ENCODE measurements at places on chromosomes 5 and 9.

- no peak for DNase-seq
These were observed 79.1 kb downstream of the LHFPL2 start for GRCh38 chr5:78569441-78569840.

DNA sequence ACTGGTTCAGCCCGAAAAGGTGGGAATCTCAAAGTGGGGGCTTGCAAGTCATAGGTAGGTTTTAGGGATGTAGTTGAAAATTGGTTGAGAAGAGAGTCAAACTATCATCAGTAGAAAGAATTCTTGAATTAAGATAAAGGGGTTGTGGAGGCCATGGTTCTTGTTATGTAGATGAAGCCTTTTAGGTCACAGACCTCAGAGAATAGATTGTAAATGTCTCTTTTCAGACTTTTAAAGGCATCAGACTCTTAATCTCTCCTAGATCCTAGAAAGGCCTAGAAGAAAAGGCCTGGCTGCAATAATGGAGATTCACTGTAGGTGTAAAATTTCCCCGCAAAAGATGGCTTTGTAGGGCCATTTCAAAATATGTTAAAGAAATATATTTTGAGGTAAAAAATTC is 96.4 kb downstream of the PSAT1 start:
- no peak for DNase-seq

DNA sequence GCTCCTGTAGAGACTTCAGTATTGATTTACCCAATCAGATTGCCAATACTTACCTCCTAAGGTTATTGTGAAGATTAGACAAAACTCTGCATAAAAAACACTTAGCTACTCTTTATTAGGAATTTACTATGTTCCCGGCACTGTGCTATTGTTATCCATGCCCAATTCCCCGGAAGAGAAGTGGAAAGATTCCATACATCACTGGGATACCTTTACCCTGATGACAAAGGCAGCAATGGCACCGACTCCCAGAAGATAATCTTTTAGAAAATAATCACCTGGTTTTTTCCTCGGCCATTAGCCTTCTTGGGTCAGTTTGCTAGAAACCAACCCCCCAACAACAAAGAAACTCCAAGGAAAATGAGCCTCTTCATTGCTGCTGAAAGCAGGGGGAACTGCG is 226.0 kb downstream of the SNX18 start:
- DNase-seq: no peak

DNA sequence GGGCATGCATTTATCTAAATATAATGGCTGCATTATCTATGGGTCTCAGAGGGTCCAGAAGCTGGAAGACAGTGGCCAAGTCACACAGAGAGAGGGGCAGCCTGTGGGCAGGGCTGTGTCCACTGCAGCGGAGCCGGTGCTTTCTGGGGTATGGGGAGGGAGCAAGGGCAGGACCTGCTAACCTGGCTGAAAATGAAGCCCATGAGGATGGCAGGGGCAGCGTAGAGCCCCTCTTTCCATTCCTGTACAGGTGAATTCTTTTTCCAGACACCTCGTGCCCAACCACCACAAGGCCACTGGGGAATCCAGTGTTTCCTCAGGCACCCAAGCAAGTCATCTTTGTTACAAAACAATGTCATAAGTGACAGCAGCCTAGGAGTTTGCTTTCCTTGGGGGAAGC is 305.9 kb upstream of the IRX4 start:
- DNase-seq: no peak

- no peak for DNase-seq
These were observed 236.1 kb downstream of the ARRDC3 start for GRCh38 chr5:91146905-91147600.

DNA sequence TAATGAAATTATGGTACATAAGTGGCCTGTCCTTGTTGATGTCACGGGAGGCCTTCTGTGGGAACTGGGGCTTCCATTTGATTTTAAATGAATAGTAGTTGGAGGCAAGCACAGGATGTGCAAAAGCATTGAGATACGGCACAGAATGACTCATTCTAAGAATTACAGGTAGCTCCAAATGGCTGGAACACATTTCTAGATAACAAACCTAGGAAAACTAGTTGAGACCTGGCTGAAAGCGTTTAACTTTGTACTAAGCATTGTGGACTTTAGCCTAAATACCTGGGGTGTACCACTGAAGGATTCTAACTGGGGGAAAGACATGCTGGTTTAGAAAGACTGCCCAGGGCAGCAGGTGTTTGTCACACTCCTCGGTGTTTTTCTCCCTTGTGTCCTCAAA is 9.4 kb downstream of the SKP2 start:
- no peak for DNase-seq

GRCh38 chr5:148730942-148731898 is 76.9 kb upstream of the HTR4 start:
- peak; percentile 63 for DNase-seq

DNA sequence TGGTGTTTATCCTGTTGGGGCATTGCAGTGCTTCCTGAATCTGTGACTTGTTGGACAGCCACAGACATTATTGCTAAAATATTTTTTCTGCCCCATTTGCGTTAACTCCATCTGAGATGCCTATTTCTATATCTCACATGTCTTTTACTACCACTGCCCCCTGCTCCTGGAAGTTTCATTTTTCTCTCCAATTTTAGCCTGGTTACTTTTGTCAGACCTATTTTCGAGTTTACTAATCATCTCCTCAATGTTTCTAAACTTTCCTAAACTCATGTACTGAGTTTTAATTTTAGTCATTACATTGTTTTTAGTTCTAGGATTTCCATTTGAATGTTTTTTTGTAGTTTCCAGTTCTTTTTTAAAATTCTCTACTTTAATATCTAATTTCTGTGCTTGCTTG is 17.6 kb downstream of the HAPLN1 start:
- no peak for DNase-seq

- no peak for DNase-seq
These were observed 136.7 kb downstream of the GCNT1 start for GRCh38 chr9:76595645-76596044.

DNA sequence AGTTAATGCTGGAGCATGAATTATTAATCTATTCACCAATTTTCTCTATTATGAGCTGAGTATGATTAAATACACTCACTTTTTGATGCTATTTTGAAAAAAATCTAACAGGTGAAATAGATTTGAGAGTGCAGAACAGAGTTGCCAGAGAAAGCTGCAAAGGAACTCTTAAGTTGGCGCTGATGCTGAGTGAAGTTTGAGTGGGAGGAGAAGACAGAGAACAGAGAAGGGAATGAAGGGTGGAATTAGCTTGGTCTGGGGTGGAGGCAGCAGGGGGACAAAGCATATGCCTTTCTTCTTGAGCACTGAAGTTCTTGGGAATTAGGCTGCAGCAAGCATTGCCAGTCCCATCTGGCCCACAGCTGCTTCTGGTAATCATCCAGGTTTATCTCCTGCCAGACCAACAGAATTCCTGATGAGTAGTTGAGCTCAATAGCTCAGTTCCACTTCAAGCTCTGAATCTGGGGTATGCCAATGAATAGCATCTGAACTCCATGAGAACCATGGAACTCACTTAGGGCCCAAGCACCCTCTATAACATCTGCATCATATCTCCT is 290.1 kb downstream of the HINT1 start:
- DNase-seq: no peak

- DNase-seq: no peak
These were observed 209.3 kb downstream of the ROR2 start for GRCh38 chr9:91740701-91741100.

DNA sequence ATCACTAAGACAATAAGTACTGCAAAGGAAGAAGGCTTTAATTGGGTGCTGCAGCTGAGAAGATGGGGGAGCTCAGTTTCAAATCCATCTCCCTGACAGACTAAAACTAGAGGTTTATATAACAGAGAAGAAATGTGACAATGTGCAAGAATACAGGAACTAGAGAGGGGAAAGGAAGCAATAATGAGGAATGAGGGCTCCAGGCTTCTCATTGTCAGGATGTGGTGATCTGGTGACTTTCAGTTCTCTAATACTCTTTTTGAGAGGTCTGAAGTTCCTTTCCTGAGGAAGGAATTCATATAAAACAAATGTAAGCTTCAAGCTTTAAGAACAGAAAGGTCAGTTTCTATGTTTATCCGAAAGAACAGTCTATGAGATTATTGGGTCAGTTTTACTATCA is 42.5 kb upstream of the SPATA31E1 start:
- no peak for DNase-seq

DNA sequence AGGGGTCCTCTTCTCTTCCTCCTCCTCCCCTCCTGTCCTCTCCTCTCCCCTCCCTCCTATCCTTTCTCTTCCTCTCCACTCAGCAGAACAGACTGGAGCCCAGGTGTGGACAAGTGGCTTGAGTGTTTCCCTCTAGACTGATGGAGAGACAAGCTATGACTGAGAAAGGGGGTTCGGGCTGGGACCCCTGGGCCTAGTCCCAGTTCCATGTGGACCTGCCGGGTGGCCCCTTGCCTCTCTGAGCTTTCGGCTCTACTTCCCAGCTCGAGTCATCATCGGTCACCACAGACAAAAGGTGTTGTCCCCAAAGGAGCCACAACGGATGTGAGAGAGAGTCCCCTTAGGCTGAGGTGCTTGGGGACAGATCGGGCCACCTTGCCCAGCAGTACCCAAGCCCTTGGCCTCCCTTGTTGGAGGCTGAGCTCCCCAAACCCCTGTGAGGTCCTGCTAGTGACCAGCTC is 3.4 kb upstream of the RXRA start:
- DNase-seq: no peak

- DNase-seq: no peak
These were observed 128.9 kb upstream of the CCNH start for GRCh38 chr5:87541676-87542075.

GRCh38 chr9:91783876-91784672 is 166.0 kb downstream of the ROR2 start:
- DNase-seq: no peak

GRCh38 chr9:90847971-90848370 is 46.4 kb downstream of the SYK start:
- DNase-seq: no peak

DNA sequence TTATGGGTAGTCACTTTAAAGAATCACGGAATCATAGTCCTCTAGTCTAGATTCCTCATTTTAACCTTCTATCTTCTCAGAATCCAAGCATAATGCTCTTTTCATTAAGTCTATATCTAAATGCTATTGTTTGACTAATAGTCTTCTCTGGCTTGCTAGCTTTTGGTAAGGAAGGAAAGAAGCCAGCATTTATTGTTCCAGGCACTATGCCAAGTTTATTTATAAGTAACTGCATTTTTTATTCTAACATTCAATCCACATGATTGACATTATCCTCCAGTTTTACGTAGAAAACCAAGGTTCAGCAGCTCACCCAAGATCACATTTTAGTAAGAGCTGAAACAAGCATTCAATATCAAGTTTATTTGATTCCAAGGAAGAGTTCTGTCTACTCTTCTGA is 254.2 kb downstream of the SAXO1 start:
- no peak for DNase-seq

DNA sequence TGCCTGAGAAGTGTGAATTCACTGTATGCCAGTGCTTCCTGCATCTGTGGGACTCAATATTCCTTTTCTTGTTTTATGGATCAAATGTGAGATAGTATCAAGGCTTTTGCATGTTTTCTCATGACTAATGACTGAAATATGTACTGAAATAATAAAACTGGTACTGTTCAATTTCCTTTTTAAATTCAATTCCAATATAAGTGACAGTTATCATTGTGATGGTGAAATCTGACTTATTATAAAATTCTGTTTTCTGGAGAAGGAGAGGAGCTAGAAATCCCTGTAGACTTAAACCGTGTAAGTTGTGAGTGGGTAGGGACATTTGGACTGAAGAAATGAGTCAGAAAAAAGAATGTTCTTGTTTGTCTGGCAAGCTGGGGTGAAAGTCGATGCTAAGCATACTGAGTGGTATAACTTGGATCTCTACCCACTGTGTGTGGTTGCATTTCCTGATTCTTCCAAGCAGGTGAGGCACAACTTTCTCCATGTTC is 245.2 kb downstream of the EFNA5 start:
- no peak for DNase-seq

DNA sequence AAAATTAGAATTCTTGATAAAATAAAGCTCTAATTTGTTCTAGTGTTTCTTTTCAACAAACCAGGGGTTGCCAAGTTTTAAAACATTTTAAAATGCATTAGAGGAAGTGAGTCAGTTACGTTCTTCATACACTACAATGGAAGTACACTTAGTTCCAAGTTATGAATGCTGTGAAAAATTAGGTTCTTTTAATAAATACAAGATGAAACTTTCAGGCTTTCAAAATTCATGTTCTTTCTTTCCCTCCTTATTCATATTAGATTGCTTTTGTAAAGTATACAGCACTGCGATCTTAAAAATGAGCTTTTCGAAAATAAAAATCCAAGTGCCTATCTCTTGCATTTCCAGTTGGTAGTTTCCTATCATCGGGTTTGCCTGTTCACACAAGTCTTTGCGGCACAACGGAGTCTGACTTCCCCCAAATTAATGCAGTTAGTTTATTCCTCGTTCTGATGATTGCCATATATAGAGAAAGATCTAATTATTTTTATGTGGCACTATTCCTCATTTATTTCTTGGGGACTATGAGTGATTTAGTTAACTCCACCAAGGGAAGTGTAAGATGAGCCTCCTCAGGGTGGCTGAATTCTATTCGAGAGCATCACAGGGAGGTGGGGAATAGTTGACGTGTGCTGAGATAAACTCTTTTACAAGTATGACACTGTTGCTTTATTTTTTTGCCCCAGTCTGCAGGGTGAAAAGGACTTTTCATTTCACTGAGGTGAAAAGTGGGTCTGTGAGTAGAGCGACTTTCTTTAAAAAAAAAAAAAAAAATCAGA is 238.2 kb downstream of the CD180 start:
- DNase-seq: no peak

- no peak for DNase-seq
These were observed 147.1 kb downstream of the C5orf15 start for GRCh38 chr5:133821311-133821741.

DNA sequence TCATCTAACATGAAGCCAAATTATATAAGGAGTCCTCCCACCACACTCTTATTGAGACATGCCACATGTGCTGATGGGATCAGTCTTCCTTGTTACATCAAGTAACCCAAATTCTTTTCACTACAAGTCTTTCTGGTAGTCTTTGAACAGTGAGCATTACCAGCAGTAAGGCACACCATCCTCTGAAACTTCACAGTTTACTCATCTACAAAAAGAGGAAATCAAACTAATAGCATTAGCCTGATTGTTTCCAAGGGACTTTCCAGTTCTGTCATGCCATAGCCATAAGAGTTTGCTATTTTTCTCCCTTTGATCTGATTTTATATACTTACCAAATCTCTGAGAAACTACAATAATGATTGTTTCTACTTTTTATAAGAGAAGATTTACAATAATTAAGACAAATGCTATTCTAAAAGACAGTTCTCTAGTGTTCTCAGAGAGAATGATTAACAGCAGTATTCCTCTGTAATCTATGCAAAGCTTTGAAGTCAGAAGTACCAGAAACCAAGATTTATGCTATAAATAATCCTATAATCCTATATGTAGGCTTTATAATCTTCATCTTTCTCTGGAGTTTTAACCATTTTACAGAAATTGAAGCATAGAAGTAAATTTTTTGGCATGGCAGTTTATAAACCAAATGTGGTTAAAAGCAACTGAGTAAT is 166.2 kb upstream of the ACO1 start:
- no peak for DNase-seq

All from activated naive CD4-positive, alpha-beta T cell treated with Interleukin-2 at 50 U/mL for 16 hours (primary cell).